ENCODE measurements at places on chromosomes 4 and X. TPM values are rescaled to one million over a fixed set of nuclear protein-coding genes. Genes with fewer than 3 reads are reported as not detected.

DNA sequence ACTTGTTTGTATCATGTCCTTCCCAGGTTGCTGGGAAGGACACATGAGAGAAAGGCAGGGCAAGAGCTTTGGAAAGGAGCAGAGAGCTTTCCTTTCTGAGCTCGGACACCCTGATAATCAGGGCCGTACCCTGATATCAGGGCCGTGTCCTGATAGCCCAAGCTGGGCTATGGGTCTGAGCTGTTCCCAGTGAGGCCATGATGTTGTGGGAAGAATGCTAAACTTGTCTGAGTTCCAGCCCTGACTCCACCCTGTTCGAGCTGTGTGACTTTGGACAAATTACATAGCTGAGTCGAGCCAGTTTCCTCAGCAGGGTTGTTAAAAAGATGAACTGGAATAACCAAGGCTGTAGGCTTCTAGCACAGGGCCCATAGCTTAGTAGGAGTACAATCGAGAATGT lies 3.3 kb upstream of the CXCR3 start:
- DNase-seq, result peak; percentile 54

GRCh38 chrX:70026112-70026850 lies 23.5 kb downstream of the AWAT2 start:
- DNase-seq, result no peak

Gene CLGN
- not detected for total RNA-seq

Gene GDI1
- total RNA-seq, result 99.7 TPM

Gene VGLL1
- total RNA-seq, result not detected

Gene FAM47E
- total RNA-seq, result 13.9 TPM

- no peak for DNase-seq
Observed at GRCh38 chrX:10555846-10556245, 64.5 kb downstream of the MID1 start.

DNA sequence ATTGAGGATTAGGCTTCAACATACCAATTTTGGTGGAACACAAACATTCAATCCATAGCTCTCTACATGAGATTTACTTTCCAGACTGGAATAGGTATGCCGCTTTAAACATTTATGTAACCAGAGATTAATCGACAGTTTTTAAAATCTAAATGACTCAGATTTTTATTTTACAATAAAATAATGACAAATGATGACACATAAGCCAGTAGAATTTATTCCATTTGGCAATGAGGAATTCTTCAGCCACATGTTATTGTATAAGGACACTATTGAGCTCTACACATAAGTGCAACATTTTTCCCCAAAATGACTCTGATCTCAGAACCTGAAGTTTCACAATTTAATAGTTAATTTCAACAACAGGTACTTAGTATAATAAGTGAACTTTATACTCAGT lies 227.0 kb upstream of the PRPS2 start:
- DNase-seq, result no peak

DNA sequence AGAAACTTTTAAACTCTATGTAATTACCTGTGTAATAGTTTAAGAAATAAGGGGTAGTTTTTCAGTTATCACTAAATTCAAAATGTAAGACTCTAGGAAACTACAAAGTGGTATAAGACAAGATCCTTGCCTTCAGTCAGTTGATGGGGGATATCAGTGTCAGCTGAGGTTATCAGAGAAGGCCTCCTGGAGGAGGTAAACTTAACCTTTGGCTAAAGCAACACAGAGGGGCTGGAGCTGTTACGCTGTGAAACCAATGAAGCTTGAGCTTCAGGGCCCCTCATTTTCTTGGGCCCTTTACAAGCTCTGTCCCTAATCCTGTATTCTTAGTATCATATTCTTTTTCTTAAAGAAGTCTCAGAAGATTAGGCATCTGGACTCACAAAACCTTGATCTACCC lies 35.9 kb downstream of the FAM13A start:
- DNase-seq, result no peak

Gene CACNA1F
- 1.9 TPM for total RNA-seq

GRCh38 chrX:74246524-74246923 lies 57.5 kb upstream of the ZCCHC13 start:
- DNase-seq, result no peak

DNA sequence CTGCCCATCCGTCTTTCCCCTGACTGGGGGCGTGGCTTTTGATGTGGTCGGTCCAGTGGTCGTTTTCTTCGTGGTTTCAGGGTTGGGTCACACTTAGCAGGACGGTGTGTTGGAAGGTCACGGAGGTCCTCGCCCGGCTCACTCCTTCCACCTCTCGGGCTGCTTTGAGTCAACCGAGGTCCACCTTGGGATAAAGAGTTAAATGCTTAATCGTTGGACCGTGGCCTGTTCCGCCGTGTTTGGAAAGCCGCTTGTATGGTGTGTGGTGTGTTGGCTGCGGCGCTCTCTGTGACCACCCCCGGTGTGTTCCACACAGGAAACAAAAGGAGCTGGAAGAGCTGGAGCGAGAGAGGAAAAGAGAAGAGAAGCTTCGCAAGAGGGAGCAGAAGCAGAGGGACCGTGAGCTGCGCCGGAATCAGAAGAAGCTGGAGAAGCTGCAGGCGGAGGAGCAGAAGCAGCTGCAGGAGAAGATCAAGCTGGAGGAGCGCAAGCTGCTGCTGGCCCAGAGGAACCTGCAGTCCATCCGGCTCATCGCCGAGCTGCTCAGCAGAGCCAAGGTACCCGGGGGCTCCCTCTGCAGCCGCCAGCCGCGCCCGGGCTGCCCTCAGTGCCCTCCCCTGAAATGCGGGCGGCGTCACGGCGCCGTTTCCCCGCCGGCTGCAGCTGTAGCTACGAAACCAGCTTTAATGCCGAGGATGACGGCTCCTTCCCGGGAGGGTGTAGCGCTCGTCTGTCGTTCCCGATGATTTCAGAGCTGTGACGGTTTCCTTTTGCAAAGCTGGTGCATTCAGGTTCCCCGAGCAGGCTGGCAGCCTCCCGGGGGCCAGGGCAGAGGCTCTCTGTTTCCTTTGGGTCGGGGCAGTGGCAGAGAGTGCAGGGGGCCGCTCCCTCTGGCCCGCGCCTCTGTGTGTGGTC lies 7.7 kb downstream of the AKAP17A start:
- DNase-seq, result no peak

DNA sequence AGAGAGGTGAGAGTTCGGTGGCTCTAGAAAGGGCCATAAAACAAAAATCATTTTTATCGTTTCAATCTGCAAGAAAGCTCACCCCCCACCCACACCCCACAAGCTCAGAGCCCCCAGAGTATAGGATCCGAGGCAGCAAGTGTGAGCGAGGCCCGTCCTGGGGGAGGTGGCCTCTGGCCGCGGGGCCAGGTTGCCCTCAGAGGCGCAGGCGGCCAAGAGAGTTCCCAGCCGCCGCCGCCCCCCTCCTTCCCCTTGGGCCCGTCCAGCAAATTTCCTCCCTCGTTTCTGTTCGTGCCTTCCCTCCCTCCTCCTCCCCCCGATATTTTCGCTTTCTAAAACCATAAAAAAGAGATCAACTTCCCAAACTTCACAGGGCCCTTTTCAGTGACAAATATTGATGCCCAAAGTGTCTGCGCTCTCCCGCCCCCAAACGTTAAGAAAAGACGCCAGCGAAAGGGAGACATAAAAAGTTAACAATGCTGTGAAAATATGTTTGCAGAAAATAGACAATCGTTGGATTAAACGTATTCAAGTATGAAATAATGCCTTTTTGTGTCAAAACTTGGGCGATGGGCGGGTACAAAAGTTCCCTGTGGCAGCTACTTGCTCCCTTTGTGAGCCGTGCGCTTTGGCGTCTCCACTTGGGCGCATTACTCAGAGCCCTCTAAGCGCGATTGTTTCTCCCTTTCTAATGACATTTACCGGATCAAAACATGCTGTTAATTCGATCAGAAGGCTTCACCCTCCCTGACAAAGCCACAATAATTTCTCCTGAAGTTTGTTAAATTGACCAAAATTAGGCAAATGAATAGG lies 1.1 kb upstream of the HELT start:
- no peak for DNase-seq

DNA sequence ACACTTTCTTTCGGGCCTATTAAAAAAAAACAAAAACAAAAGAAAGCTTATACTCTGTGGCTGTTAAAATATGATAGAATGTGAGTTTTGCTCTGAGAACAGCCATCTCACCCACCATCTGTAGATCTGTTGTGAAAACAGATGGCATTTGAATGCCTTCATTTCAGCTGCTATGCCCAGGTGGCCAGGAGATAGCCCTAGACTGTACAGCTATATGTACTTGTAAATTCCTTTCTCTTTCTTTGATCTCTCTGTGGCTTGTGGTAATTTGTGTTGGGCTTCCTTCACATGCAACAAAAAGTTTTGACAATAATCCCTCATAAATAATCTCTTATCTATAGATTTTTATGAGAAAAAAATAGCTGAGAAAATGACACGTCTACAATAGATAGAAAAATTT lies 38.1 kb downstream of the PNPLA4 start:
- no peak for DNase-seq

GRCh38 chrX:34288782-34289181 lies 156.7 kb upstream of the FAM47A start:
- no peak for DNase-seq

DNA sequence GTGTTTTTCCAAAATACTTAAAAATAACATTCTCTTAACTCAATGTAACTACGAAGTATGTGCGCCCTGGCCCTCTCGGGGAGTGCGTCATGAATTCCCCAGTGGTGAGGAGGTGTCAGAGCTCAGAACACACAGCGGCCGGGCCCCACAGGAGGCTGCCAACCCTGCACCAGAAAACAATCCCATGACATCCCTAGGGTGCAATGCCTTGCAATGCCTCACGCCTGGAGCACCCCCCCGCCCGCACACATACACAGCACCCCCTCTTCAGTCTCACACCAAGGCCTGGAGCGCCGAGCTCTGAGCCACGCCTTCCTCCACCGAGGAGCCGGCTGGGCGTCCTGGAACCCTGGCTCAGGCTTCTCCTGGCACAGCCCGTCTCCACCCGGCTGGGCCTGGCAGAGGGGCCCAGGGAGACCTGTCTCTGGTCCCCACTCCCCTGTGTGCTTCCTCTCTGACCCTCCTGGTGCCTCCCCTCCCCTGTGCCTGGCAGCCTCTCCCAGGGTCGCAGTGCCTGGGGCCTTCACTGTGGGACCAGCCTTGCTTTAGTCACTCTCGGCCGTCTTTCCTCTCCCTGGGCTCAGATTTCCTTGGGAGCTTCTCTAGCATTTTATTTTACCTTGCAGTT lies 108.2 kb upstream of the ADRA2C start:
- DNase-seq, result no peak

GRCh38 chrX:153628665-153629064 lies 18.3 kb upstream of the DUSP9 start:
- DNase-seq, result peak; percentile 8

DNA sequence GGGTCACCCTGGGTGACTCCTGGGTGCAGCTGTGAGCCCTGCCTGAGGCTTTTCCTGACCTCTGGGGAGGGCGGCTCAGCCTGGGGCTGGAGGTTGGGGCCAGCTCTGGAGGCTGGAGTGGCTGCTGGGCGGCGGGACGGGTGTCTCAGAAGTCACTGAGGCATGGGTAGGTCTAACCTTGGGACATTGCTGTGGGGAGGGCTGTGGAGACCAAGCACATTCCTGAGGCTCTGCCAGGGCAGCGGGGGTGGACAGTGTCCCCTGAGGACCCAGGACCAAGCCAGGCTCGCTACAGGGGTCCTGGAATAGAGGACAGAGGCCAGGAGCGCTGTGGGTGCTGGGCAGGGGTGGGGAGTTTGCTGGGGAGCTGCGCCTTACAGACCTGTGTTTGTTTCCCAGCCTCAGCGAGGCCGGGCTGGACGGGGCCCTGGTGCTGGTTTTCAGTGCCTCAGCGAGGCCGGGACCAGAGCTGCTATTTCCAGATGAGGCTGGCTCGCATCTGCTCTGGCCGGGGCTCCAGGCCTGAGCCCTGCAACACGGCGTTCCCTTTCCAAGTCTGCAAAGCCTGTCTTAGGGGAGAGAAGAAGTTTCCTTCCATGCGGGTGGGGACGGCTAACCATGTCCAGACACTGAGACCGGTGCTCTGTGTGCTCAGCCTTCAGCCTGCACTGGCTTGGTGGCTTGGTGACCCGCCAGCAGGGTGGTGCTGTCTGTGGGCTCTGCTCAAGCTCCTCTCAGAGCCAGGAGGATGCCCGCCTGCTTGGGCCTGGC lies 3.0 kb upstream of the SLC25A6 start:
- DNase-seq, result peak; percentile 47

GRCh38 chr4:150679765-150680343 lies 97.9 kb downstream of the MAB21L2 start:
- no peak for DNase-seq

DNA sequence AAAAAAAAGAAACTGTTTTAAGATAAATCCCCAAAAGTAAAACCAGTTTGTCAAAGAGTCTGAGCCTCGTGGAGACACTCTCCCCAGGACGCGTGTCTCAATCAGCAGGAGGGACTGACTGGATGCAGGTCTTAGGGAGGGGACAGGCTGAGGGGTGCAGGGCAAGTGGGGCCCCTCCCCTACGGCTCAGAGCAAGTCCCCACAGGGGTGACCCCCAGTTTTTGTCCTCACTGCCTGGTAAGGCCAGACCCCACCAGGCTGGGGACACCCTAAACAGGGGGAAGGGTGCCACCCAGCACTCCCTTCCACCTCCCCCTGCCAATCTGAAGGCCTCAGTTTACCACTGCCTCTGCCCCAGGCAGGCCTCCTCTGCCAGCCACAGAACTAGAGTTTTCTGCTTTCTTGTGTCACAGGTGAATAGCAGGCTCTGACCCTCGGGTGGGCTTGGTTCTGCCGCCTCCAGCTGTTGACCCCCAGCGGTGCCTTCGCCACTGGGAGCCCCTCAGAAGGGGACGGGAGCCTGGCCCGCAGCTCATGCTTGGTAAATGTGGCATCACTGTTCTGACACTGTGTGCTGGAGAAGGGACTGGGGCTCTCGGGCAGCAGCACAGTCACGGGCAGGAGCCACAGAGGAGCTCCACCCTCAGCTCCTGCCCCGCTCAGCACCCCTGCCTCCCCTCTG lies 69.8 kb upstream of the MXD4 start:
- DNase-seq, result no peak

Gene LRCH2
- 2.0 TPM for total RNA-seq

GRCh38 chrX:48961585-48962091 lies 4.2 kb upstream of the OTUD5 start:
- peak; percentile 57 for DNase-seq

DNA sequence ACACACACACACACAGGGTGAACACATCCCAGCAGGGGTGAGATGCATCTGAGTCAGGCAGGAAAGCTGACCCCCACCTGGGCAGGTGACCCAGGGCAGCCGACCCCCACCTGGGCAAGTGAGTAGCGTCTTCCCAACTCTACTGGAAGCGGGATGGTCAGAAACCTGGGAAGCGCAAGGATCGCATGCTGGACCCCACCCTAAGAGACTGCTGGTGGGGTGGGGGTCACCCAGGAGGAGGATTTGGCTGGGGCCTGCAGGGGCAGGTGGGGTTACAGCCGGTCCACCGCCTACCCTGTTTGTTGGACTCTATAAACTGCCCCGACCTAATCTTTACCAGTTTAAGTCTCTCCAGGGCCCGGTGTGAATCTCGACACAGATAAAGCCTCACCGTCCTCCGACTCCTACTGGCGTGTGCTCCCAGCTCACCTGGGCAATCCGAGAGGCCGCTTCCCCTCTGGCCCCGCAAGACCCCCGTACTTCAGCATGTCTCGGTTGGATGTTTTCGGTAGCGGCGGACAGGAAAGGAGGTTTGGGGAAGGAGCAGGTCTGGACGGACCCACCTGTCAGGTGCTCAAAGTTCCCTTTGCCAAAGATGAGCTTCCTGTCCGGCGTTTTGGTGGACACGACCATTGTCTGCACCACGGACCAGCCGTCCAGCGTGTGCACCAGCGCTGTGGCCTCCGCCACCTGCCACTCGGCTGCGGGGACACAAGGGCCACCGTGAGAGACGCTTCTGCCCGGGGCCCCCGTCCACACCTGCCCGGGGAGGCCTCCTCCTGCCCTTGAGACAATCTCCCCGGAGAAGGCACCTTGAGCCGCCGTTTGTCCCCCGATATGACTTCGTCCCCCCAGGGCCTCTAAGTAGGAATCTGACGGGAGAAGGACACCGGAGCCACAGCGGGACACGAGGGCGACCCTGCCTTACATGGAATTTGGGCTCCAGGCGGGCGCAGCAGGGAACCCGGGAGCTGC lies 2.0 kb downstream of the GTPBP6 start:
- no peak for DNase-seq

Measured in Peyer's patch (tissue), 4 donors.